ENCODE measurements at places on chromosomes 11 and 22.
A peak's percentile ranks its signal among the peaks of the same experiment; 100 is the strongest.

DNA sequence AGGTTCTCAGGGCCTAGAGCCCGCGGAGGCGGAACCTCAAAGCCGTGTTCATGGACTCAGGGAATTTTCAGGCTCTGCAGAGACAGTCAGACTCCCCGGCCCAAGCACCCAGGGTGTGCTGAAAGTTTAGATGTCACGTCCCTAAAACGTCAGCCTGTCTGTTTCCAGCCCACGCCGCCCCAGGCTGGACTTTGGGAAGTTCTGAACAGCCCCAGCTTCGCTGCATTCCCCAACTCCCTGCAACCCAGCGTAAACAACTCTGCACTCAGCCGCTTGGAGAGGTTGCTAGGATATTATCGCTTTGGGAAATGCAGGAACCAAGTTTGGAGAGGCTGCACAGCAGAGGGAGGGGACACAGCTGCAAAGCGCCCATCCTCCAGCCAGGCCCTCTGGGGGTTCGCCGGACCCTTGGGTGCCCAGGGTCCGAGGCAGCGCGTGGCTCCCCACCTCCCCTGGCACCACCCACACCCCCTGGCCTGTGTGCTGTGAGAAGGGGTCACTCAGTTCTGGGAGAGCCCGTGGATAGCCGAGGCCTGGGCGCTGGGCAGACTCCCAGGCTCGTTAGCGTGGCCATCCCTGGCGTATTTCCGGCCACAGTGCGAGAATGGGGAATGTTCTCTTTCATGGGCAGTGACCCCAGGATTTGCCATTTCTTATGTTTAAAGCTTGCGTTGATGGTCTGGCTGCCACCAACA is 120.5 kb upstream of the FGF3 start:
- no peak for DNase-seq

DNA sequence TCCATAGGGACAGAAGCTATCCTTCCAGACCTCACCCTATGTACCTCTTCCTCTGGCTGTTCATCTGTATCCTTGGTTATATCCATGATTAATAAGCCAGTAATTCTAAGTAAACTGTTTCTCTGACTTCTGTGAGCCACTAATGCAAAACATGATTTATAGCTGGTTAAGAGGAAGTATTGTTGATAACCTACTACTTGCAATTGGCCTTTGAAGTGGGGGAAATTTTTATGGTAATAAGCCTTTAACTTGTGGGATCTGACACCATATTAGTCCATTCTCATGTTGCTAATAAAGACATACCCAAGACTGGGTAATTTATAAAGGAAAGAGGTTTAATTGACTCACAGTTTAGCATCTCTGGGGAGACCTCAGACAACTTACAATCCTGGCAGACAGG is 21.9 kb downstream of the CASP12 start:
- no peak for DNase-seq

DNA sequence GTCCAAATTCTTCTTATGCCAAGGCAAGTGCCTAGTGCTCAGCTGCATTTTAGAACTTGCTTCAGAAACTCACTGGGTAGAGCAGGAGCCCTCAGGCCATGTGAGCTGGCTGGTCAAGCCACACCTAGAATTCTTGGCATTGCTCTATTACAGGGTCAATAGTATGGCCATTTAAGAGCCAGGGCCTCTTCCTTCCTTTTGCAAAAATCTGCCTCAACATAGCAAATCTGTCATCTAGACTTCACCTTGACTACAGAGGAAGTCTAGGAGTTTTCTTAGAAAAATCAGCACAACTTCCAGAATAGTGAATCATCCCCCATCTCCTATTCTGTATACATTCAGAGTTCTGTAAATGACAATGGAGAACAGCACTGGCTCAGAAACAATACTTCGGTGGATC is 112.0 kb upstream of the TTC12 start:
- no peak for DNase-seq

- DNase-seq: no peak
Measured at GRCh38 chr22:17924735-17925364, 99.5 kb downstream of the MICAL3 start.

GRCh38 chr11:118618991-118619375 is 11.6 kb downstream of the PHLDB1 start:
- peak; percentile 84 for DNase-seq
